ENCODE measurements at places on chromosomes 2 and 18.

DNA sequence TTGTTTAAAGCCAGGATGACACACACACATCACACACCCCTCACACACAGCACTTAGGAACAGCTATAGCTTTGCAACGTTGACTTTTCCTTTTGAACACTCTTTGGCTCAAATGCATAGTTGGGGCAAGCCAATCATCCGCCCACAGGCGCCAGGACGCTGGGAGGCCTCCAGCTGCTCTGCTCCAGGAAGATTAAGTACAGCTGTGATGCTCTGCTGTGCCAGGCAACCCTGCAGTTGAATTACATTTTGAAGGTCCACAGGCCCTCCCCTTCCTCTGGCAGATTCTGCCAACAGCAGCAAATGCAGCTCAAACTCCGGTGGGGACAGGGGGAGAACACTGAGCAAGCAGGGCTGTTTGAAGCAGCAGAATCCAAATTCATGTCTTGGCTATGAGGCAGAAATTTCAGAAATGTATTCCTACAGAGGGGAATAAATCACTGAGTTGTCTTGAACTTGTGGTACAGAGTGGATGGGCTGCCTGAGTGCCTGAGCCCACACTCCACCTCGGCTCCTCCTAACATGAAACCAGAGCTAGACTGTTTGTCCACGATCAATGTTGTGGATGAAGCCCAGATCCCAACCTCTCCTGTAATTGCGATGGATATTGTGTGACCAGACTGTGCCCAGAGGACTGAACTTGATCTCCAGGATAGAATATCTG, 86.5 kb upstream of the PPP1CB start:
- peak; percentile 30 for DNase-seq

DNA sequence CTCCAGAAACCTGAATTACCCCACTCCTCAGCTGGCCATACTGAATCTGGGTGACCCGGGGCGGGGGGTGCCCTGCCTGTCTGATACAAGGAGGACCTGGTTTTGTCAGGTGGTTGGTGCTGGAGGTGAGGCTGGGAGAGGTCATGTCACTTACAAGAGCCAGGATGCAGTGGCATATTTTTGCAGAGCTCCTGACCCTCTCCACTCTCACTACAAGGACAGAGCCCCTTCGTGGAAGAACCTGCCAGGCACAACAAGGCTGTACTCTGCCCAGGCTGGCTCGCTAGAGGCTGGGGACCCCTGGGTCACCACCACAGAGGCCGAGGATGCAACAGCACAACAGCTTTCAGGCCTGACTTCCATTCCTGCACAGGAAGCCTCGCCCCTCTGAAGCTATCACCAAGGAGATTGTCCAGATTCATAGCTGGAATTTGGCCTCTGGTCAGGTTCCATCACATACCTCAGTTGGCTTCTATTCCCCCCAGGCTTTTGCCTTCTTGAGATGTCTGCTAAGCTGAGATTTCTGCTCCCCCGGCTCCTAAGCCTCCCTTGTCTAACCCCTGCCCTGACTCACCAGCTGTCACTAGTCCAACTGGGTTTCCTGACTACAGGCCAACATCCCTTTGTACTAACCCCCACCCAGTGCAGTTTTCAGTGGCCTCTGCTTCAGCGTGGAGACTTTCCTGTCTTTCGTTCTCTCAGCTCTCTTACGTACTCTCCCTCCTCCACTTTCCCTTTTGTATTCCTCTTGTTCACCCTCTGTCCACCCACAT, 132.5 kb upstream of the EPAS1 start:
- peak; percentile 18 for DNase-seq

GRCh38 chr18:49734836-49735235, 78.5 kb downstream of the ACAA2 start:
- DNase-seq: no peak

GRCh38 chr2:228140934-228141528, 40.5 kb downstream of the SPHKAP start:
- no peak for DNase-seq

DNA sequence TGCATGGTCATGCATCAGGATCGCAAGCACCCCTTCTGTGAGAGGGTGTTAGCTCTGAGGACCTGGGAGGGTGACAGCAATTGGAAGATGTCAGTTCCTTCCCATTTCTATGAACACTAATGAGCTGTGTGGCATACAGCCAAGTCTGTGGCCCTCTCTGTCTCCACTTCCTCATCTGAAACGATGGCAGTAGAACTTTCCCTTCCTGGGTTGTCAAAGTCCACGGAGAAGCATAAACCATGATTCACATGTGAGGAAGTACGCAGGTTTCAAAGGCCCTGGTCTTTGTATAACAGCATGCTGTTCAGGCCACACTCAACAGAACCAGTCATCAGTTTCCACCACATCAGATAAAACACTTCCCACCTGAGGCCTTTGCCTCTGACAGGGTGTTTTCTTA, 167.4 kb upstream of the RAB6C start:
- no peak for DNase-seq

GRCh38 chr2:177506998-177507397, 114.4 kb downstream of the AGPS start:
- no peak for DNase-seq

DNA sequence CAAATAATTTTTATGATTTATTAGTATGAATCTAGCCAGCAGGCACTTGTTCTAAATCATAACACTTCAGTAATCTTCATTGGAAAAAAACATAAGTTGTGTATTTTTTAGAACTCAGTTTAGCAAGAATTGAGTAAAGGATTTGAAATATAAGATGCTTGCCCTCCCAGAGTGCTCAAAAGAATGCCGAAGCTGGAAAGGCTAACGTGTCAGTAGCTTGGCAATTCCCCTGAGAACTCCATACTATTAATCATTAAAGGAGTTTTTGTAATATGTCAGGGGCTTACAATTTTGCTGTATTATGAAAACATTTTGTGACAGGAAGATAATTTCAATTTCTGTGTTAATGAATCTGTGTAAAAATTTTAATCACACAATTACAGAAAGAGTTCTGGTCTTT, 122.7 kb downstream of the GULP1 start:
- no peak for DNase-seq

- DNase-seq: no peak
These were observed 12.1 kb downstream of the ATP6V1C2 start for GRCh38 chr2:10733566-10733925.

- no peak for DNase-seq
These were observed 64.5 kb downstream of the OSBPL1A start for GRCh38 chr18:24333084-24333483.

DNA sequence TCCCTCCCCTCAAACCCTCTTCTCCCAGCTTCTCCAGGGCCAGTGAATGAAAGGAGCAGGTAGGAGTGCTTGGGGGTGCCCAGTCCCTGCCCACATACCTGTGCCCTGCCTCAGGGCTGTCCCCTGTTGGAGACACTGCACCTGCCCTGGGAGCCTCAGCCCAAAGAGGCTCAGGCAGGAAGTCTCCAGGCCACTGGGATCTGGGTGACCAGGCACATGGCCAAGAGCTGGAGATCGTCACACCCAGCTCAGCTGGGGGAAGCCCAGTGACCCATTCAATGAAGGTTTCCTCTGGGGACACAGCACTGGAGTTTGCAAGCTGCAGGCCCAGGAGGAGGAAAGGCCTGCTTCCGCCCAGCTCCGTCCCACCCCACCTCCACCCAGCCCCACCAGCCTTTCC, 156.4 kb downstream of the ZFP36L2 start:
- no peak for DNase-seq

DNA sequence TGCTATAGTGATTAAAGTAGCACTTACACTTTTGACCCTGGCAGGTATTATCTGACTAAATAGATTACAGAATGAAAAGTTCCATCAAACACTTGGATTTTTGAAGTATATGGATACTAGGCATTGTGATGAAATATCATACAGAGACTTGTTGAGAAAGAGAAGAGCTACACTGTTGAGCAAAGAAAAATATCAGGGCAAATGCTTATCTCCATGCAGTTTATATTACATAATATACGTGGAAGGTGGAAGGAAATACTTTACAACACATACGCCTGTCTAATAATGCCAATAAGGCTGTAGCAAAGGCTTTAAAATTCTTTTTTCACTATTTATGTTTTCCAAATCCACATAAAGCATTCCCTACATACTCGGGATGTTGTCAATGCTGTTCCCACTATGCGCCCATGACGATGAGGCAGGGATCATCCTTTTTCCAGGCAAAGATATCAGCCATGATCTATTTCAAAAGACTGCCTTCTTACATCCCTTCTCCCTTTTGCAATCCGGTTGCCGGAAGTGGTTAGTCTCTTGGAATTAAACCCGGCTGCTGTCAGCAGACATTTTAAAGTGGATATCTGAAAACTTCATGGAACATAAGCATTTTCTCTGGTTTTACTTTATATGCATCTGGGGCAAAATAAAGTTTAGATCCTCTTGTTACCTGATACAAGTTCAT, 92.6 kb upstream of the ITGA4 start:
- DNase-seq: no peak

DNA sequence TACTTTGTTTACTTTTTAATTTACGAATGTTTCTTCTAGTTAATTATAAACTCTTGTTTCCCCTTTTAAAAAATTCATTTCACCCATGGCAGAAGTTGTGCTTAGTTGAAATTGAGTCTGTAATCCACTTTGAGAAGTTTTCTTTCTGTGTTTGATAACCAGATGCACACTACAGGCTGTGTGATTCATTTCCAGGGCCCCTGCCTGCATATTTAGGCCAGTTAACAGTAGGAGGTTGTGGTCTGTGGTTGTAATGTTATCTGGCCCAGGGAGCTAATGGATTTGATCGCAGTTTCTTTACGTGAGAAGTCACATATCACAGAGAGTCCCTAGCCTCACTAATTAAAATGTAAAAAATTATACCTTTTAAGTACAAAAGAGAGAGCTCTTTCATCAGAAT, 3.3 kb downstream of the CDH7 start:
- DNase-seq: no peak

All from nucleus accumbens (tissue), 56 donors.